ENCODE measurements at places on chromosomes 4 and X.

DNA sequence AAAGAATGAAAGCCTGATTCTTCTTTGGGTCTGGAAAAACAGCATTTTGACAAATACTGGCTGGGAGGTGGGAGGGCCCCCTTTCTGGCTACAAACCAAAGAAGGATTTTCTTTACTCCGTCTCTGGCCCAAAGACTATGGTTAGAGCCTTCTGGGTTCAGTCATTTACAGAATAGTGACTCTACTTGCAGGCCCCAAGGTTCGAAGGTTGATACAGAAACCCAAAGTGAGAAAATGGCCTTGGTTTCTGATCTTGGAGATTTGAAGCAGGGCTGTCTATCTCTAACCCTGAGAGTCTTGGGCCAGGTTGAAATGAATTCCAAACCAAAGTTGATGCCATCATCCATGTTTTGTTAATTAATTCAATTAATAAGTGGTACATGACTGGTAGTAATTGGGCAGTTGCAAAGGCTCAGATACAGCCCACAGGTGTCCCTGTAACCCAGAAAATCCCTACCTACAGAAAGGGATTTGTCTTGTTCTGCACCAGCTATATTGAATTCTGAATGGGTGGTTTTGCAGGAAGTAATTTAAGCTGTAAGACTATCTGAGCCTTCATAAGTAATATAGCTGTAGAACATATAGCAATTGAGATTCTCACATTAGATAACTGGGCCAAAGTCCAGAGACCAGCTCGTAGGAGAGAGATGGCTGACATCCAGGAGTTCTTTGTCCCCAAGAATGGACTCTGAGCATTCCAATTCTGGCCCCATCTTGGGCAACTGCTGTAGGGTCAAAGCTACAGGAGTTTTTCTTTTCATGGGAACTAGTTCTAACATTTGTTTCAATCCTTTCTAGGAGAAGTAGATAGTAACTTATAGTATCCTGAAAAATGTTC lies 34.5 kb downstream of the CHRNA9 start:
- DNase-seq = no peak

- no peak for DNase-seq
These were observed 24.0 kb downstream of the TECRL start for GRCh38 chr4:64385220-64385619.

- DNase-seq = no peak
These were observed 210.4 kb downstream of the MID1IP1 start for GRCh38 chrX:39011454-39012221.

DNA sequence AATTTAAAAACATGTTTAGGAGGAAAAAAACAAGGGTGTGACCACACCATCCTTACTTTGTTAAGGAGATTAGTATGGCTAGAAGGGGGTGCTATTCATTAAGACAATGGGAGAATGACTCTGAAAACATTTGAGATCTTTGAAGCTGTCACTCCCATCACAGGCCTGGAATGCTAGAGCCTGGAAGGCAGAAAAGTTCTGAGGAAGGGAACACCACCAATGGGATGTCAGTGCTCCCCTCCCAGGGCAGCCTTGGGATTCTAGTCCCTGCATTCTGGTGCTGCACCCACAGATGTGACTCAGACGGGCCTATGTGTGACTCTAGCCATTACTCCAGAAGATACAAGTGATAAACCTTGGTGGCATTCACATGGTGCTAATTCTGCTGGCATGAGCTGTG lies 162.2 kb upstream of the ANXA10 start:
- no peak for DNase-seq

- DNase-seq = no peak
These were observed 29.2 kb downstream of the IGFBP7 start for GRCh38 chr4:57080781-57081650.

GRCh38 chr4:123477711-123478209 lies 81.2 kb downstream of the SPRY1 start:
- peak; percentile 35 for DNase-seq

DNA sequence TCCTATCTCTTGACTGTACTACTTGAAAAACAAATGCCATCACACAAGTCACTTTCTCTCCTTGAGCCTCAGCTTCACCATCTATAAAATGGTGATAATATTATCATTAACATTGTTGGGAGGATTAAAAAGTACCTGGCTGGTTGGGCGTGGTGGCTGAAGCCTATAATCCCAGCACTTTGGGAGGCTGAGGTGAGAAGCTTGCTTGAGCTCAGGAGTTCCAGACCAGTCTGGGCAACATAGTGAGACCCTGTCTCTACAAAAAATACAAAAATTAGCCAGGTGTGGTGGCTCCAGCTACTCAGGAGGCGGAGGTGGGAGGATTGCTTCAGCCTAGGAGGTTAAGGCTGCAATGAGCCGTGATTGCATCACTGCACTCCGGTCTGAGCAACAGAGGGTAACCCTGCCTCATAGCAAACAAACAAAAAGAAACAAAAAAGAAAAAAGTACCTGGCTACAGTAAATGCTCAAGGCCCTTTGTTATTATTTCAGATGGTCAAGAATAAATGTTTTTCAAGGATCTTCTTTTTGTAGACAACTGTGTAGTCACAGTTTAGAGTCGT lies 120.3 kb downstream of the CHRNA9 start:
- no peak for DNase-seq

- DNase-seq = no peak
These were observed 222.4 kb downstream of the GALNTL6 start for GRCh38 chr4:172035562-172035961.

- DNase-seq = no peak
These were observed 303.1 kb upstream of the GIMD1 start for GRCh38 chr4:106671716-106672115.

Measured in stimulated activated CD8-positive, alpha-beta memory T cell treated with anti-CD3 and anti-CD28 coated beads, Interleukin-4, amount 100 ng/mL, for 24 hours (primary cell).